ENCODE measurements at places on chromosomes 12 and 14.

DNA sequence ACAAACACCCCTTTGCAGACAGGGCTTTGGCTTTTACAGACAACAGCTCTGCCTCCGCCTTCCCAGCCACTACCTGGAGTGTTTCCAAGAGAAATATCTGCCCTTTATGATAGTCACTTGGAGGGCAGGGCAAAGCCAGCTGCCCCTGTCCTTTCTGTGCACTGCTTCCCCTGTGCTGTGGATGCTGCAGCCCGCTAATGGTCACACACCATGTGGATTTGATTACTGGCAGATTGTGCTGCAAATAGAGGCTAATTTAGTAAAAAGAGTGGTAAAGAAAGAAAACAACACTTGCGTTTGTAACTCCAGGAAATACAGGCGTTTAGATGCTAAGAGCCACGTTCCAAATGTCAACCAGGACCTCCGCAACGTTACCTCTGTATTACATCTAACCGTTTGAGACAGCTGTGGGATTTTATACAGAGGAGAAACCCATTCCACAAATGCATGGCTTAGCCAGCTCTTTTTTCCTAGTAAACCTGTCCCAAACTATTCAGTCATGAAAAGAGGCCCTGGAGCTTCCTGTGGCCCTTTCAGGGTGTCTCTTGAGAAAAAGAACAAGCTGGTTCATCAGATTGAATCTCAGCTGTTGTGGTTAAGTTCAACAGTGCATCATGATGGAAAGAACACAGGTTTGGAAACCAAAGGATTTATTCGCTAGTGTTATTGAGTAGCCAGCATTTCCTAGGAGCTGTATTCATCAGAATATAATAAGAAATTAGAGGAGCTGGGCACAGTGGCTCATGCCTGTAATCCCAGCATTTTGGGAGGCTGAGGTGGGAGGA lies 30.1 kb upstream of the PWP1 start:
- DNase-seq, result no peak

DNA sequence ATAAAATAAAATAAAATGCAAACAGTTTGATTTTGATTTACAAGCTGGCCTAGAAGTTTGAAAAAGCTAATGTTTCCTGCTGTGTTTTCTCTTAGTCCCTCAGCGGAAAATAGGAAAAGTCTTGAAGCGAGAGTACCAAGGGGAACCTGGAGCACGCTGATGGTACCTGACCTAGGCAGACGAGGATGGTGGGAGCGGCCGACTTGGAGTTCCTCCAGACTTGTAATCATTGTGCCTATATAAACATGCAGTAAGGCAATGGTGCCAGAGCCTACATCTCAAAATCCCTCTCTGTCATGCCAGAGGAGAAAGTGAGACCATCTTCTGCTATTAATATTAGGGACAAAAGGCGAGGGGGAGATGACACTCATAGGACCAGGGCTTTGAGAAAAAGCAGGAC lies 371.7 kb downstream of the TMEM132D start:
- DNase-seq, result no peak

DNA sequence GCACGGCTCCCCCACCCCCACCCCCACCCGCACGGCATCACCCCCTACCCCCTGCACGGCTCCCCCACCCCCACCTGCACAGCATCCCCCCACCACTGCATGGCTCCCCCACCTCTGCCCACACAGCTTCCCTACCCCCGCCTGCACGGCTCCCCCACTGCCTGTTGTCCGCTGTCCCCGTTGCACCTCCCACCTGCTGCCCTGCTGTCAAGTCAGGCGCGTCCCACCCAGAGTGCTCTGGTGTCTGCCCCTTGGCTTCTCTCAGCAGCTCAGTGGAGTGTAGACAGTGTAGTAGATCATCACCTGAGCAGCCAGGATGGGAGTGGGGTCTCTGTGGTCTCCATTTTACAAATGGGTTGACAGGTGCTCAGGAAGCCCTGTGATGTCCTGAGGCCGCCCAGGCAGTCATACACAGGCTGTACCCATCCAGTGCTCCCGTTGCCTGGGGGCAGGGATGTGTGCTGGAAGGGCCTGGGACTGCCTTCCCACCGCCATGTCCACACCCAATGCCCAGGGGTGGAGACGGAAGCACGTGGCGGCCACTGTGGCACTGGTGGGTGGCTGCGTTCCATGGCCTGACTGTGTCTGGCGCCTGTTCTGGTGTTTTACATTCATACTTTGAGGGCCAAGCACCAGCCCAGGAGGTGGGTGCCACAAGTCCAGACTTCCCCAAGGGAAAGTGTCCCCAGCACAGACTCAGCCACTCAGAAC lies 32.5 kb downstream of the PACS2 start:
- no peak for DNase-seq

DNA sequence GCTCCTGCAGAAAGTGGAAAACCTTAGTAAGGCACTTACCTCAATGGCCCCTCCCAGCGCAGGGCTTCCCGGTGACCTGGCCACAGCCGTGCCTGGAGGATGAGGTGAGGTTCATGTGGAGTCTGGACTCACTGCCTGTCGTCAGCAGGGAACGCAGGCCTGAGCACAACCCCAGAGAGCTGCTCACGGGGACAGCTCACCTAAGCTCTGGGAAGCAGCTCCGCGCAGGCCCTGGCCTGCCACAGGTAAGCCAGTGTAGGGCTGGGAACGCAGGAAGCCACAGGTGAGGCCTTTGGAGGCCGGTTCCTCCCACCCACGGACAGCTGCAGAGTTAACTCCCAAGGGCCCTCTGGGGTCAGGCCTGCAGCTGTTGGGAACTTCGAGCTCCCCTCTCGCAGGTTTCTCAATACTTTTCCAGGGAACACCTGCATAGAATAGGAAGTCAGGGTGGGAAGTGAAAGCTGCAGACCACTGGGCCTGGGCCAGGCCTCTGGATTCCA lies 32.7 kb downstream of the ANAPC7 start:
- no peak for DNase-seq

- no peak for DNase-seq
Observed at GRCh38 chr12:56633468-56634241, 3.5 kb upstream of the BAZ2A start.

- no peak for DNase-seq
Observed at GRCh38 chr12:52587563-52587962, 13.7 kb downstream of the KRT72 start.

DNA sequence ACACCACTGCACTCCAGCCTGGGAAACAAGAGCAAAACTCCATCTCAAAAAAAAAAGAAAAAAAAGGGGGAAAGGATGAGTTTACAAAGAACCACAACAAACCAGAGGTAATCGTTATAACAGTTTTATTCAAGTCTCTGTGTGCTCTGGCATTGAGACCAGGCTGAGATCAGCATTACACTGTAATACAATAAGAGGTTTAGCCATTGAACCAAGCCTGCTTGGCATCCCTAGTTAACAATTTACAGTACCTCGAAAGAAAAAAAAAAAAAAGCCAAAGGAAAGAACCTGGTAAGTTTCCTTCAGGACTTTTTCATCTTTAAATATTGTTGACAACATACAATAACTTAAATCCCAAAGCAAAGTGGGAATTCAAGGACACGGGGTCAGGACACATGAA lies 80.7 kb downstream of the TTC9 start:
- DNase-seq, result no peak

DNA sequence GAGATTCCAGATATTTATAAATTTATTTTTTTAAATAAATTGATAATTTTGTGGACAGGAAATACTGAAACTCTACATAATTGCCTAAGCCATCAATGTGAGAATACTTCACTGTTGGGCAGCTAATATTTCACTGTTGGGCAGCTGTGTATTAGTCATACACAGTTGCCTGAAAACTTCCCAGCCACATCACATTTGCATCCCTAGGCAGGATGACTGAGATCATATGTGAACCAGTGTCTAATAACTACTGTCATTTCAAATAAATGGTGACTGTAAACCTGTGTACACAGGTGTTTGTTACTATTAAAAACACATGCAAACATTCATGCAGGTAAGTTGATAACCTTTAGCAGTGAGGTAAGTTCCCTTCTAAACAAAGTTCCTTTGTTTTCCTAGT lies 43.9 kb downstream of the TMTC3 start:
- no peak for DNase-seq

DNA sequence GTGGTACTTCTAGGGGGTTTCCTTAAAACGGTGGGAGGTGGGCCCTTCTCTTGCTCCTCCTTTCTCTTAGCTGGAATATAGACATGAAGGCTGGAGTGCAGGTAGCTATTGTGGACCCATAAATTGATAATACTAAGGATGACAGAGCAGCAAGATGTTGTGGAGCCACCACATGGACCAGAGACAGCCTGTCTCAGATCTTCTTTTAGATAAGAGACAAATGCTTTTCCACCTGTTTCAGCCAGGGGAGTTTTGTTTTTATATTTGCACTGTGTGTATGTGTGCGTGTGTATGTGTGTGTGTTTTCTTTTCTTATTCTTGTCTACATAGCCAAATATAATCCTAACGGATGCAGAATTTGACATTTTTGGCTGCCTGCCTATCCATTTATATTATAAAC lies 62.9 kb upstream of the HIF1A start:
- no peak for DNase-seq

DNA sequence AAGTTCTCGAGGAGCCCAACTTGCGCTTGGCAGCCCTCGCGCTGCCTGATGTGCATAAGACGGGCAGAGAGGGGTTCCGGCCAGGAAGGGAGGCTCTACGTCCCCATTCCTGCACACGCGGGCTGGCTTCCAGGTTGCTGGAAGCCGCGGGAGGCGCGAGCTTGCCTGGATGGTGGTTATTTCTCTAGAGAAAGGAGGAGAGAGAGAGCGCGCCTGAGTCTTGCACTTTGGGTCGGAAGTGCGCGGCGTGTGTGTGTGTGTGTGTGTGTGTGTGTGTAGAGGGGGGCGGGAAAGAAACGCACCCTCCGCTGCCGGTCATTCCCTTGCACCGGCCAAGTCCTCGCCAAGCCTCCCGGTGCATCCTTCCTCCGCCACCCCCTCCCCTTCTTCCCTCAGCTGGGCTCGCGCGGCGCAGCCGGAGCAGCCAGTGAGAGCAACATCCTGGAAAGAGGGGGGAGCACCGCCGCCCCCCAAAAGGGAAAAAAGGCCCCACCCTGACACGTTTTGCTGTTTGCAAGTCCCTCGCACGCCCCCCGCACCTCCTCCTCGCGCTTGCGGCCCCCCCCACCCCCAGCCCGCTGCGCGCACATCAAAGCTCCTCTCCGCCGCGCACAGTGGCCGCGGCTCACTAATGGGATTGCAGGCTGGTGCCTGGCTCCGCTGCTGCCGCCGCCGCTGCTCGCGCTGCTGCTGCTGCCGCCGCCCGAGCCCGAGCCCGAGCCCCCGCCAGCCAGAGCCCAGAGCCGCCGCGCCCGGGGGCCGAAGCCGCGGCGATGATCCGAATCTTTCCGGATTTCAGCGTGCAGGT lies 4.4 kb upstream of the NPAS3 start:
- DNase-seq, result no peak

DNA sequence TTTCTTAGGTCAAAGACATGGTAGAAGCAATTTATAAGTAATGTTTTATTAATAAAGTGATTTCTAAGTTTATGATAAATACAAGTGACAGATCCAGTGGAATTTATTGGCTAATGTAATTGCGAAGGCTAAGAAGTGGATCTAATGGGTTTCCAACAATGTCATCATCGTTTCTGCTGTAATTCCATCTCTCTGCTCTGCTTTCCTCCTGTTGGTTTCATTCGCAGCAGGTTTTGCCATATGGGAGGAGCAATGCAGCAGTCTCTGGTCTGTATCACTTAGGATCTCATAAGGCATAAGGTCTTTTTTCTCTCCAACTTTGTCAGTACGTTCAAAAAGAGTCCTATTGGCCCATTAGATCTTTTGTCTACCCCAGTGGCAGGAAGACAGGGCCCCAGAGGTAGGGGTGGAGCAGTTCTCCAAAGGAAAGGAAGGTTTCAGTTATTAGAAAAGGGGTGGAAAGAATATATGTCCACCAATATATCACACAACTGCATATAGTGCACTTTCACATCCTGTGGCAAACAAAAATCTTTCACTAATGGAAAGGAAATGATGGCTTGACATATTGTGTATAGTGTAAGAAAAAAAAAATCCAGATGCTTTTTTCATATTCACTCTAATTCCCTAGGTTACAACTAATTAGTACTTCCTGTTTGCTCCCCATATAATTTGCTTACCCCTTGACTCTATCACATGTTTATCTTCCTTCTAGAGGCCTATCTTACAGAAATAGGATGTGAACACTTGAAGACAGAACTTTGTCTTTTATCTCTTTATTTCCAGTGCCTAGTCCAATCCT lies 451.3 kb downstream of the ZFP36L1 start:
- no peak for DNase-seq

GRCh38 chr14:64990939-64991338 lies 4.2 kb downstream of the FNTB start:
- DNase-seq, result no peak

DNA sequence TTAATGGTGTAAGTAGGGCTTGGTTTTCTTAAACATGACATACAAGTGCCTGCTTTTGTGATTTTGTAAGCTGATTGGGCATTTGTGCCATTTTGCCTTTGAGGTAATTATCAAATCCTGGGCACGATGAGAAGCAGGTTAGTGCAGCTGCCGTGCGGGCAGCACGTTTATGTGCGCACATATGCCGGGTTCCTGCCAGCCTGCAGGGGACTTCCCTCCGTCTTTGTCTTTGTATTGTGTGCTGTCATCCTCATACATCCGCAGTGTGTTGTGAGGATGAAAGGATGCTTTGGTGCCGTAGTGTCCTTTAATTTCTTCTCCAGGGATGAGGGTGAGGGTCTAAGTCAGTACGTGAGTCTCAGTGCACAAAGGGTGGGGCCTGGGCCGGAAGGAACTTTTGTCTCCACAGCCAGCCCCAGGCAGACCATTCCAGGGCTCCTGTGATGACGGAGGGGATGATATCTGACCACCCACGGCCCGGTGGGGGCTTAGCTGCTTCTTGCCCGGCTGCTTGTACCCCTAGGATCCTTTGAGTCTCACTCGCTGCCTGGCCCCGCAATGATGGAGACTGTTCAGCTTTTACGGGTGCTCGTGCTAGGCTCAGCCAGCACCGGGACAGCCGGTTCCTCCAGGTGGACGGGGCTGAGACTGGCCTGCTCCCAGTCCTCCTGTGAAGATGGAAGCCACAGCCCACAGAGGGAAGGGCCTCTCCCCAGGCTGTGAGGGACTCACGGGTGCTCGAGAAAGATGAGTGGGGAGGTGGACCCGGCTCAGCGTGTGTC lies 54.6 kb downstream of the ADGRD1 start:
- DNase-seq, result no peak

DNA sequence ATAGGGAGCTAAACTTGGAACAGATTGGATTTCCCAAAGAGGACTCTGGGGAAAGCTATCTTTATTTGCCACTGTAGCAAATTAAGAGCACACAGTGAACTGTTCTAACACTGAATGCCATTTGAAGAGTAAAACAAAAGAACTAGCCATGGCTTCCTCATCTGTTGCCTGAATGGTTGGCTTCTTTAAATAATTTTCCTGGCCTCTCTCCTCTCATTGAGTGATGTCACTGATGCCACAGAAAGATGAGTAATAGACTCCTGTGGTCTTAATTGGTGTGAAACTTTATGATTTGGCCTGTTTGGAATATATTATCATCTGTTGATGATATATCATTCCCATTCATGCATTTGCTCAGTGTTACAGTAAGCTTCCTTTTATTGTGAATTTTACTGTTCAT lies 42.5 kb downstream of the WDR20 start:
- peak; percentile 17 for DNase-seq

- DNase-seq, result no peak
Observed at GRCh38 chr12:2539938-2540337, 254.8 kb upstream of the FKBP4 start.

- DNase-seq, result no peak
Observed at GRCh38 chr12:94169966-94170689, 21.8 kb downstream of the PLXNC1 start.

Data from activated CD4-positive, alpha-beta T cell treated with anti-CD3 and anti-CD28 coated beads, Interleukin-2, amount 50 U/mL, for 24 hours (primary cell).